ENCODE measurements at places on chromosomes 5 and 9.
A peak's percentile ranks its signal among the peaks of the same experiment; 100 is the strongest.

- DNase-seq = no peak
These were observed 353.7 kb downstream of the ARL15 start for GRCh38 chr5:53956632-53957031.

GRCh38 chr9:80968611-80969010 lies 720.7 kb downstream of the TLE1 start:
- DNase-seq = no peak

- no peak for DNase-seq
These were observed 391.7 kb downstream of the MED10 start for GRCh38 chr5:5986492-5987178.

DNA sequence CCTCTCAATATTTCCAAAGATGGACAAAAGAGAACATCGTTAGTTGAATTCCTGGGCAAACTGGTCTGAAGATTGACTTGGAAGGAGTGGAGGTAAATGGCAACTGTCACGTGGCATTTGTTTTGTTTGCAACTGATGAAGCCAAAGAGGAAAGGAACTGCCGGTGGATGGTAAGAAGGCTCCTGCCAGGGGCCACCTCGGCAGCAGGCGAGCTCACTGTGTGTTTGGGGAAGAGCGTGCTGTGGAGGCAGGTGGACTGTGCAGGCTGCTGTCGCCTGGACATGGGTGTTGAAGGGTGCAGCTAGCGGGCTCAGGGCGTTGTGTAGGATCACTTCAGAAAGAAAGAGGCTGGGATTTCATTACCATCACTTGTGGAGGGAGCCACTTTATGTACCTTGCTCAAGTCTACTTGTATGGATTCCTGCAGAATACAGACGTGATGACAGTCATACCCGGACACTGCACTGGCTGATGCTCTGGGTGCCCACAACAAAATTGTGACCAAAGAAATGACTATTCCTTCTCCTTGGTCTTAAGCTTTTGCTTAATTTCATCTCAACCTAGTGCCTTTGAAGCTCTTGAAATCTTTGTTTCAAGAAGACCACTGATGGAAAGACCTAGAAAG lies 72.7 kb downstream of the MAP1B start:
- no peak for DNase-seq

- DNase-seq = no peak
These were observed 38.9 kb upstream of the EGFL7 start for GRCh38 chr9:136623842-136624183.

- DNase-seq = no peak
These were observed 34.2 kb downstream of the THBS4 start for GRCh38 chr5:80069251-80069800.

DNA sequence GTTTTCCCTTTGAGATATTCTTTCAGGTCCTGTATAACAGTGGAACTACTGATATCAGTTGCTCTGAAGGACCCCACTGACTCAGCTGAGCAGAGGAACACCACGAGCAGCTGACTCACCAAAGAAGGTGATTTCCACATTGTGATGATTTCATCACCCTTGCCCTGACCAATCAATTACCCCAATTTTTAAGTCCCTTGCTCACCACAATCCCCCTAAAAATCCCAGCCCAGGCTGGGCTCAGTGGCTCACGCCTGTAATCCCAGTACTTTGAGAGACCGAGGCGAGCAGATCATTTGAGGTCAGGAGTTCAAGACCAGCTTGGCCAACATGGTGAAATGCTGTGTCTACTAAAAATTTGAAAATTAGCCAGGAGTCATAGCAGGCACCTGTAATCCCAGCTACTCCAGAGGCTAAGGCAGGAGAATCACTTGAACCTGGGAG lies 125.3 kb upstream of the ABCA1 start:
- DNase-seq = peak; percentile 52

DNA sequence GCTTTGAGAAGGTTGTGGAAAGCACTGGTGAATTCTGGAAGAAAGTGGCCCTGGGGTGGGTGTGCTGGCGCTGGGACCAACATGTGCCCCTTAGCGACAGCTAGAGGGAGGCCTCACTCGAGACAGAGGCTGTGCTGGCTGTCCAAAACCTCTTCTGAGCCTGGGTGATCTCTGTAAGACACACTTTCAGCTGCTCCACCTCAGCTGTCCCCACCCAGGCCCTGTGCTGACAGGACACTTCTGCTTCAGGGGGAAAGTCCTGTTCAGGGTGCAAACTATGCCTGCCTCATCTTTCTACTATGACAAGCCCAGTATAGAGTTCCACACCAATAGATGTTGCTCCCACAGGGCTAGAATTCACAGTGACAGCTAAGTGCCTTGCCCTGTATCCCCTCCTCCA lies 426.4 kb downstream of the MED10 start:
- DNase-seq = no peak

DNA sequence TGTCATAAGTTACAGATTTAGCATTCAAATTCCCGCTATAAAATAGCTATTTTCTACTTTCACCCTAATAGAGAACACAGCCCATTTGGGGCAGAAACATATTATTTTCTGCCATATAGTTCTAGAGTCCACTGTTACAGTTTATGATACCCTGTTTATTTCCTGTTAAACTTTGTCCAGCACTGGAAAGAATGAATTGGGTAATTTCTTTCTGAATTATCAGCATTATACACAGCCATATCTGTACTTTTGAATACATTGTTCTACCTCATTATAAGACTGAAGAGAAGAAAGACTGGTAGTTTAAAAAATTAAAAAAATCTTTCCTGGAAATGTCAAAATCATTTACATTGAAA lies 332.1 kb downstream of the DIRAS2 start:
- DNase-seq = no peak

DNA sequence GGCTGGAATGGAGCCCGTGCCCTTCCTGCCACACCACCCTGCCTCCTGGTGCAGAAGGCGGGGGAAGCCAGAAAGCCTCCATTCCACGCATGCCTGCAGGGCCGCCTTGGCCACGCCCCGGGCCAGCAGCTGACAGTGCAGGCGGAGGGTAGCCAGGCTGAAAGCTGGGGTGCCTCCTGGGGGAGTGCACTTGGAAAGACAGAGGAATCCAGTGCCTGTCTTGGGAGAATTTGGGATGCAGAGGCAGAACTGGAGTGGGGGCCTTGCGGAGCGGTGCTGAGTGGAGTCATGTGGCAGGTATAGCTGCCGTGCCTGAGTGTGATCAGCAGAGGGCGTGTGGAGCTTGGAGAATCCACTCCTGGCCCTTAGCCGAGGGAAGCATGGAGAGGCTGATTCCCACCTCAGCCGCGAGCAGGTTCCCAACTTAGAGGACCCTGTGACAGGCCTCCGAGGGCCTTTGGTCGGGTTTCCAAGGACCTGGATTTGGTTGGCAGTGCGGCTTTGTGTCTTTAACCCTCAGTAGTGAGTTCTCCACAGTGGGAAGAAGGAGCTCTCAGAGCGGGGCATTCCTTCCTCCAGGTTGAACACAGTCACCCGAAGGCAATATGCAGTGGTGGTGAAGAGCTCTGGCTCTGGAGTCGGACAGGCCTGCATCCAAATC lies 9.1 kb upstream of the URM1 start:
- DNase-seq = peak; percentile 59

GRCh38 chr9:18569941-18570630 lies 96.1 kb downstream of the ADAMTSL1 start:
- DNase-seq = no peak

- no peak for DNase-seq
These were observed 28.4 kb downstream of the GLRX start for GRCh38 chr5:95794070-95794516.

DNA sequence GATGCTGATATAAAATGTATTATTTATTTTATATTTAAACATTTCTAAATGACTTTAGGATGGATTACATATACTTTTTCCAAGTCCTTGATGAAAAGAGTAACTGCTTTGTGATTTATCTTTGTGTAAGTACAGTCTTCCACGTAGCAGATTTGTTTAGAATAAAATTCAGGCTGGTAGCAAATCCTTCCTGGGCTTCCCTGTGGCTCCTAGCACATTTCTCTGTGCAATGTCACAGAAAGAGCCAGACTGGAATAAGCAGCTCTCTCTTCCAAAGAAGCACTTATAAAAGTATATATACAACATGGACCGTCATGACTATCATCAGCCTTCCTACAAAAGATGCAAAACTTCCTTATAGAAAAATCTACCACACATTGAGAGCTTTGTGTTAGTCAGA lies 388.6 kb downstream of the ACTL7B start:
- DNase-seq = no peak

DNA sequence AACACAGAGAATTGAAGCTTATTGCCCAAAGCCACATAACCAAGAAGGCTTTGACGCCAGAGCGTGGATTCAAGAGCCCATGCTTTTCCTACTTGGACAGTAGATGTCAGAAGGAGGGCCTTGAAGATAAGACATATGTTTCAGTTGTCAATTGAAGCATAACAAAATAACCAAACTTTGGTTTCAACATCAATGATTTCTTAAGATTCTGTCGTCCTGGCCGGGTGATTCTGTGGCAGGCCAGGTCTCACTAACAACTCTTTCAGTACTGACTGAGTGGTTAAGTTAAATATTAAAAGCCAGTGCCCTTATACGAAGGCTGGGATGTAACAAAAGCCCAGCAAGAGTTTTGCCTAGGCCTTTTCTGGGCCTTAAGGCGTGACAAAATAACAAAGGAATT lies 94.0 kb downstream of the RCL1 start:
- no peak for DNase-seq

DNA sequence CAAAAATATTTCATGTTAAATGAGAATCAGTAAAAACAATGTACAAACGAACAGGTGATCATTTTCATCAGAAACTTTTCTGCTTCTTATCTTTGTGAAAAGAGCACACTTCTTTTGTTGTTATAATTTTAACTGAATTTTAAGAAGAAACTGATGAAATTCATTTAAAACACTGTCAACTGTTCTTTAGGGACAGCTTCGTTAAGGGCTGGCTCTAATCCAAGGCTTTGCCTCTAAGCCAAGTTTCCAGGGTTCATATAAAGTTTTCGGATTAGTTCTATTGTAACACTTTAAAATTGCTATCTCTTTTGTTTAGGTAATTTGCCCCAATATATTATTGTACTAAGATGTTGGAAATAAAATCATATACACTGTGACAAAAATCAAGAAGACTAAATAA lies 559.2 kb downstream of the TUSC1 start:
- no peak for DNase-seq

GRCh38 chr9:111443454-111443853 lies 40.7 kb downstream of the ECPAS start:
- no peak for DNase-seq

- no peak for DNase-seq
These were observed 3.6 kb upstream of the DPH7 start for GRCh38 chr9:137582286-137582860.

GRCh38 chr5:68245319-68245718 lies 29.8 kb downstream of the PIK3R1 start:
- DNase-seq = no peak

- DNase-seq = peak; percentile 51
These were observed 8.4 kb downstream of the UBTD2 start for GRCh38 chr5:172274951-172275753.

DNA sequence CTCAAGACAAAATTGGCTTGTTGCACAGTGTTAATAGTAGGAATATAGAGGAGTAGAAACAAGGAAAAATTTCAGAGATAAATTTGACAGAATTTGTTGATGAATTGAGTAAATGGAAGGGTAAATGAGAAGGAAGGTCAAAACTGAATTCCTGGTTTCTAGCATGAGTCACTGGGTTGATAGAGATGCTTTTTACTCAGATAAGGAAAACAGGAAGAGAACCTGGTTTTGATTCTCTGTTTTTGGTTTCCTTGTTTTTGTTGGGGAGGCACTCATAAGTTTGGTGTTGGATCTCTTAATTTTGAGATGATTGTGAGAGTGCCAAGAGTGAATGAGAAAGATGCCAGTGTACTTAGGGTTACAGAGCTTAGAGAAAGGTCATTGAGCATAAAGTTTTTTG lies 7.1 kb downstream of the LRRC70 start:
- no peak for DNase-seq

- no peak for DNase-seq
These were observed 304.6 kb downstream of the ACTL7B start for GRCh38 chr9:108551030-108551841.

GRCh38 chr5:156759156-156759555 lies 90.9 kb upstream of the PPP1R2B start:
- DNase-seq = no peak

DNA sequence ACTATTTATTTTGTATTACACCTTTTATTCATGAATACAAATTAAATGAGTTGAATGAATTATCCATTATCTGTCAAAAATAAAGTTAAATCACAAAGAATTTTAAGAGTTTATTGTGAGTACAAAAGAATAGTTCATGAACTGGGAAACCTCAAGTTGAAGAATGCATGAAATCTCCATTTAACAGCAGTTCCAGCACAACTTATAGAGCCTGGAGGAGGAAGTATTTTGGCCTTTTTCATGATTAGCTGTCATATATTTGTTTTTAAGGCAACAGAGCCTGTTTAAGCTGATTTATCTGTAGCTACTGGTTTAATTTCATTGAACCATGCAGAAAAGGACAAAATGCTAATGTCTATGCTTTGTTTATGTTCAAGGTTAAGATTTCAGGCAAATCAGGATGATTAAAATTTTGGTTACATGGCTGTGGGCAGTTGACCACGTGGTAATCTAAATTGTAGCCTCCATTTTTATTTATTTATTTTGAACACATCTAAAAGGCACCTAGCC lies 12.2 kb downstream of the SPINK1 start:
- DNase-seq = no peak

- DNase-seq = no peak
These were observed 32.5 kb downstream of the S1PR3 start for GRCh38 chr9:89023740-89024139.

GRCh38 chr5:160048131-160048530 lies 39.2 kb downstream of the TTC1 start:
- DNase-seq = no peak

DNA sequence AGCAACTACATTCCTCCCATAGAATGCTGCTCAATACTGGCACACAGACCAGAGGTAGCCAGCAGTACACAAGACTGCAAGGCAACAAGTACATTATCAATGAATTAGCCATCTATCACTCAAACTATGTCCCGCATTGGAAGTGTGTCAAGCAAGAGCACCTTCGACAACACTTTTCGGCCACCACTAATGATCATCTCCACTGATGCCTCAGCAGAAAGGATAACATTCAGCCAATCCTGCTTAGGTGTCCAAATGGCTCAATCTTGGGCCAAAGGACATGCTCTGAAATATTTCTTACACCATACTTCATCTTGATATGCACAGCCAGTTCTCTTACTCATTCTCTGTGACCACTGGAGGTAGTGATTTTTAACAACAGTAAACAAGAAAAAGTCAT lies 25.0 kb downstream of the SKP1 start:
- no peak for DNase-seq

- no peak for DNase-seq
These were observed 91.4 kb upstream of the RANBP6 start for GRCh38 chr9:6106711-6107339.

GRCh38 chr5:142717582-142718215 lies 31.8 kb upstream of the FGF1 start:
- DNase-seq = no peak

- DNase-seq = no peak
These were observed 39.9 kb upstream of the AKNA start for GRCh38 chr9:114427644-114428043.

- DNase-seq = no peak
These were observed 71.3 kb downstream of the RASEF start for GRCh38 chr9:82991671-82992070.
